Myocyte (in vitro differentiated cells): ENCODE measurements at places on chromosomes 5 and 9.

DNA sequence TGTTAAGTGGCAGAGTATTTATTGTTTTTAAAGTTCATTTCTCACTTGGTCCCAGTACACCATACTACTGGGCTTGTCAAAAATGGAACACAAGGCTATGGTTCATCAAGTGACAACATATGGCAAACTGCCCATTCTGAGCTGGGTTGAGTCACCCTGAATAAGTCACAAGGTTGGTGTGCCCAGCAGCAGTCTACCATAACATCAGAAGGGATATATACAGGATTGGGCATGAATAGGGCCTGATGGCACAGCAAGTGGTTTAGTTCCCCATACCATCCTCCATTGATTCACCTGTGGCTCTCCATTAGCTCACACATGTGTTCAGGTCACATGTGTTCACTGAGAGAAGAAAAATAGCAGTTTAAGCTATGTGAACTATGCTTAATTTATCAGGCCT is 249.8 kb upstream of the PRDM9 start:
- no peak for DNase-seq

DNA sequence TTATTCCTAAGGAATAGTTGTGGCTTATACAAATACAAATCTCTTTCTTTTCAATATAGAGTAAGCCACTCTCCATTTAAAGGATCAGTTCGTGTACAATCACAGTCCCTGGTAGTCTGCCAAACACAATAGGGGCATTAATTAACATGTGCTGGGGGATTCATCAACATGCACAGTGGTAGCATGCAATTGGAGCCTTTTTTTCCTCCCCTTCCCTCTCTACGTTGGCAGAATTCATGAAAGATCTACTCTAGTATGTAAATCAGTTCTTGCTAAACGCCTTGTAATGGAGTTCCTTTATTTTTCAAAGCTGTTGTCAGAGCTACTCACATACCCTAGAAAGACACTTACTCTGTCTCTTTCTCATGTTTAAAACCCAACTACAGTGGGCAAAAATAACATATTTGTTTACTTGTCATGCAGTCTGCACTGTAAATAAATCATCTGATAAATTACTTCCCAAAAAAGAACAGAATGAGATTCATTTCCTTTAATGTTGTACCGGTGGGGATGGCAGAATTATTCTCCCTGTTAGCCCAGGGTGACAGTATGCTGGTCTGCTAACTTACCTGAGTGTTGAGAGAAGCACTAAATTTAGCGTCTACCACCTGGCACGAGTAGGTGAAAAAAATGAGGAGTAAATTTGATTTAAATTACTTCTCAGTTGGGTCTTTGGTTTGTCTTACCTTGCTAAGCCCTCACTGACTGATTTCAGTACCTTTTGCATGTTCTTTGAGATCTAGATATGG is 341.5 kb upstream of the CCNH start:
- DNase-seq: no peak

DNA sequence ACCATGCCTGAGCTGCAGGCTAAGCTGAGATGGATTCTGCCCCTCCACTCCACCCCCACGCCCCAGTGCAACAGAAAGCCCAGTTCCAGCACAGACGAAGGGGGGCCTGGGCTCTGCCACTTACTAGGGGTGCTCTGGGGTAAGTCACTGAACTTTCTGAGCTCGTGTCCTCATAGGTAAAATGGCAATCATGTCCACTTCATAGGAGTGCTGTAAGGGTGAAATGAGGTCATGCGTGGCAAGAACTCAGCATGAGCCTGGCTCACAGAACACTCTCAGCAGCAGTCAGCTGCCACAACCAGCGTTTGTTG is 8.4 kb upstream of the PSD2 start:
- DNase-seq: no peak

- DNase-seq: peak; percentile 6
These were observed 263.2 kb downstream of the KCTD16 start for GRCh38 chr5:144433893-144434292.

- peak; percentile 59 for DNase-seq
These were observed 56.7 kb downstream of the PCDH1 start for GRCh38 chr5:141821430-141821925.

DNA sequence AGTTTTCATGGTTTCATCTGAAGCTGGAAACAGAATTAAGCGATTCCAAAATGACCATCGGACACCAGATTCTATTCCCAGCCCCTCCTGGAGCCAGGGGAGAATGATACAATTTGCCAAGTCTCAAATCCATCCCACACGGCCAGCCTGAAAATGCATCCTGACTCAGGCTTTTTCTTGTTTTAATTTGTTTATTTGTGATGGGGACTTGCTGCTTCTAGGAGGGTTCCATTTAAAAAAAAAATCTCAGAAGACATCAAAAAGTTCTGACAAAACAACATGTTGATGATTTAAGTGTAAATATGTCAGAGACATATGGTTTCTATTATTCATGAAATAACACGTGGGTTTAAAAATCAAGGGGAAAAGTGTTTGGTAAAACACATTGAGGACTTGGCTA is 173.2 kb downstream of the GAS1 start:
- no peak for DNase-seq

GRCh38 chr9:6842584-6842947 is 84.8 kb downstream of the KDM4C start:
- peak; percentile 42 for DNase-seq

GRCh38 chr9:120937127-120937526 is 10.5 kb upstream of the TRAF1 start:
- DNase-seq: no peak

DNA sequence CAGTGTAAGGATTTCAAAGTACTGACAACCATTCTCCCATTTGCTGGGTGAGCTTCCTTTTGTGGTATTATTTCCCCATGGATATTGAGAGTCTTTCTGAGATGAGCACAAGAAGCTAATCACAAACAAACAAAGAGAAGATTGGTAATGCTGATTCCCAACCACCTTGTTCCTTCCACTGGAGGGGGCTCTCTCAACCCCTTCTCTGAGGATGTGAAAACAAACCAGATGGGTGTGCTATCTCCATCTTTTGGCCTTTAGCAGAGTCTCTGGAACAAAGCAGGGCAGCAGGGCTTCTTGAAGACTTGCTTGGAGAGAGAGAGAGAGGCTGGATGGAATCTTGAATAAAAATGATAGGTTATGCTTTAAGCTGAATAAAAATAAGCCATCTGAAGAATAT is 576.7 kb upstream of the ZNF462 start:
- DNase-seq: peak; percentile 1

GRCh38 chr5:97838214-97838613 is 655.2 kb upstream of the RIOK2 start:
- DNase-seq: peak; percentile 93

DNA sequence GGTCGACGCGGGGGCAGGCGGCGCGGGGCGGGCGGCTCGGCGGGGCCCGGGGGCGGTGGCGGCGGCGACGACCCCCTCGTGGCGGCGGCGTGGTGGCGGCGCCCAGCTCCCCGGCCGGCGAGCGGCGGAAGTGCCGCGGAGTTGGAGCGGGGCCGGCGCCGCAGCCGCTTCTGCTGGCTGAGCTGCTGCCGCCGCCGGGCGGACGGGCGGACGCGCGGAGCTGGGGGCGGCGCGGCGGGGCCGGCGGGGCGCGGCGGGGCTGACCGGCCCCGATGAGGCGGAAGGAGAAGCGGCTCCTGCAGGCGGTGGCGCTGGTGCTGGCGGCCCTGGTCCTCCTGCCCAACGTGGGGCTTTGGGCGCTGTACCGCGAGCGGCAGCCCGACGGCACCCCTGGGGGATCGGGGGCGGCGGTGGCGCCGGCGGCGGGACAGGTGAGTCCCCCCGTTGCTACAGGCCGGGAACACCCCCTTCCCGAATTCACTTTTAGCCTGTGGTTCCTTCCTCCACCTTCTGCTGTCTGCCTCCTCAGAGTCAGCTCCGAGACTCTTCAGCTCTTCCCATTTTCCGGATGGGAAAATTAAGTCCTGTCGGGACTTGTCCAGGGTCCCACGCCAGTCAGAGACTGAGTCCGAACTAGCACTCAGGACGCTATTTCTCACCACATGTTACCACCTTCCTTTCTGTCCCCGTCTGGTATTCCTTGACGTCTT is at the start of gene GALNT10:
Gene GALNT10 (plus strand): TSS at position 139 of the 710 bp plus-strand sequence. CDS start 134 bp downstream, at position 273.
- DNase-seq: peak; percentile 69

DNA sequence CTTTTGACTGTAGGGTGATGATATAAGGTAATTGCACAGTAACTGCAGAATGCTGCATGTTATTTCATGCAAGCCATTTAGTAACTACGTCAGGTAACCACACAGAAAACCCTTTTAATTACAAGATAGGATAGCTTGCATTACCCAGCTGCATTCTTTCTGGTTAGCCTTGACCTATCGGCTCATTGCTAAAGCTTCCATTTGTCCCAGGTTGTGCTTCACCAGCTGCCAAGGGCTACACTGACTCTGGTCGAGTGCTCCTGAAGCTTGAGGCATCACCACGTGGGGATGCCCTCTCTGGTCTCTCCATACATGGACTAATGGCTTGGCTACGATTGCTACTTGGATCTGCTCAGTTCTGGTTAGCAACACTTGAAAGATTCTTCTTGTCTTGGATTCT is 81.1 kb upstream of the SLC12A2 start:
- DNase-seq: no peak

DNA sequence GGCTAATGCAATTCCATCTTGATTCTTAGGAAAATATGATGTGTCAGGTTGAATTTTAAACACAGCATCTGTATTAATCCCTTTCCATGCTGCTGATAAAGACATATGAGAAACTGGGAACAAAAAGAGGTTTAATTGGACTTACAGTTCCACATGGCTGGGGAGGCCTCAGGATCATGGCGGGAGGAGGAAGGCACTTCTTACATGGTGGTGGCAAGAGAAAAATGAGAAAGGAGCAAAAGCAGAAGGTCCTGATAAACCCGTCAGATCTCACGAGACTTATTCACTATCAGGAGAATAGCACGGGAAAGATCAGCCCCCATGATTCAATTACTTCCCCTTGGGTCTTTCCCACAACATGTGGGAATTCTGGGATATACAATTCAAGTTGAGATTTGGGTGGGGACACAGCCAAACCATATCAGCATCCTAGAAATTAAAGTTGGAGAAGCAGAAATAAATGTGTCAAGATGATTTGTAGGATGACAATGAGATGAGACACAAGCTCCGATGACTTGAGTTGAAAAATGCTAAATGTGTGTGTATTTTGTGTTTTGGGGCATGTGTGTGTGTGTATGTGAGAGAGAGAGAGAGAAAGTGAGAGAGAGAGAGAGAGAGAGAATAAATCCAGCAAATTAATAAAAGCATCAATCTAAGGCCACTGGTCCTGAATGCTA is 48.5 kb upstream of the ANKRD55 start:
- DNase-seq: no peak

DNA sequence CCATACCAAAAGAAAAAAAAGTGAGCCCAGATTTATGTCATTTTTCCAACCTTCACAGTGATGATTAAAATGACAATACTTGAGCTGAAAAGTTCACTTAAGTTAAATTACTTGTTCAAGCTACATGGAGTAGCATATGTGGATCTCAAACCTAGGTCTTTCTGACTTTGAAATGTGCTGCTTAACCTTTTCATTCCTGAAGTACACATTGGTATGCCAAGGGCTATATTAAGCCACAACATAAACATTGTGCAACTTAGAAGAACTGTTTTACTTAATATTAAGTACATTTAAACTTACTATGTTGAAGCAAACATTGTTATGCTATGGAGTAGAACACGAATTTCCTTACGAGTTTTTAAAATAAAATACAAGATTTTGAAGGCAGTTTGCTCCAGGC is 105.0 kb downstream of the GIN1 start:
- no peak for DNase-seq

DNA sequence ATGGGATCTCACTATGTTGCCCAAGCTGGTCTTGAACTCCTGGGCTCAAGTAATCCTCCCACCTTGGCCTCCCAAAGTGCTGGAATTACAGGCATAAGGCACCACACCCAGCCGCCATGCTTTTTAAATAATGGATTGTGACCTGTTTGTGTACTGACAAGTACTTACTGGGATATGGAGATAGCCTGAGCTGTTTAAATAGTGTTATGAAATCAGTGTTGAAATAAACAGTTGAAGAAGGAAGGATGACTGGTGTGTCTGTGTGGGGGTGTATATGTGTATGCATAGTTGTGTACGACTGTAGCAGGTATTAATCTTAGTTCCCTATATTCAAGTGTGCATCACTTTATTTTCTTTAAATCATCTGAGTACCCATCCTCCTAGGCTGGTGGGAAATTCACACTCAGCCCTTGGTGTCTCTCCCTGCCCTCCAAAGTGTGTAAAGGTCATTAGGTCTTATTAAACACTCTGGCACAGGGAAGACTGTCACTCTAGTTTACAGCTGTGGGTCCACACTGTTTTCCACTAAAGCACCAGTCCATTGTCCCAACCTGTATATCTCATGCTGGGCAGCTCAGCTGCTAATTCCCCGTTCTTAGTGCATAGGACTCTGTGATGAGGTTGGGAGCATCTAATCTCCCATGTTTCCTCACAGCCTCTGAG is 91.0 kb downstream of the SNX18 start:
- no peak for DNase-seq

DNA sequence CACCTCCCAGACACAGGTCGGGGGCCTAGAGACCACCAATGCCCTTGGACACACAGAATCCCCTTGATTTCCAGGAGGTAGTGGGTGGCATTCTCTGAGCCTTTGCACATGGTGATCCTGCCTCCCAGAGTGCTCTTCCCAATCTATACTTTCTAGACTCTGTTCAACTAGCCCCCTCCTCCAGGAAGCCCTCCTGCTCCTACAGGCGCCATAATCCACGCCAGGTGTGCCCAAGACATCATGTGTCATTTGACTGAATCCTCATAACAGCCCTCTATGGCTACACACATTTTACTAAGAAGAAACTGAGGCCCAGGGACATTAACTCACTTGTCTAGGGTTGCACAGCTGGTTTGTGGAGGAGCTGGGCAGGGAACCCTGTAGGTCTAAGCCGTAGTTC is 7.1 kb downstream of the BBLN start:
- DNase-seq: no peak

DNA sequence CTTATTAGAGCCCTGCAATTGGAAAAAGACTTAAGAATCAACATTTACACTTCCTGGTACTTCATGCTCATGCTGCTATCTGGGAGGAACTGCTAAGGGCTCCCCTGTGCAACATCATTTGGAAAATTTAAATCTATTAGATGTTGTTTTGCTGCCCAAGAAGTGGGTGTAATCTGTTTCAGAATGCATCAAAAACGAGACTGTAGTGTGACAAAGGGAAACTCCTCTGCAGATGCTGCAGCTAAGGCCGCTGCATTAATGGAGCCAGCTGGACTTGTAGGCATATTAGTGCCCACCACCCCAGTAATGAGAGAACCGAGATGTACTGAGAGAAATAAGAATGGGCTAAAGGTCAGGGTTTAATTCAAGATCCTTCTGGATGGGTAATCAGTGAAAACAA is 11.1 kb upstream of the PAIP1 start:
- DNase-seq: no peak

- peak; percentile 40 for DNase-seq
These were observed 56.0 kb upstream of the FAM174A start for GRCh38 chr5:100479079-100479688.

- no peak for DNase-seq
These were observed 85.4 kb upstream of the PRRC1 start for GRCh38 chr5:127431977-127432585.

DNA sequence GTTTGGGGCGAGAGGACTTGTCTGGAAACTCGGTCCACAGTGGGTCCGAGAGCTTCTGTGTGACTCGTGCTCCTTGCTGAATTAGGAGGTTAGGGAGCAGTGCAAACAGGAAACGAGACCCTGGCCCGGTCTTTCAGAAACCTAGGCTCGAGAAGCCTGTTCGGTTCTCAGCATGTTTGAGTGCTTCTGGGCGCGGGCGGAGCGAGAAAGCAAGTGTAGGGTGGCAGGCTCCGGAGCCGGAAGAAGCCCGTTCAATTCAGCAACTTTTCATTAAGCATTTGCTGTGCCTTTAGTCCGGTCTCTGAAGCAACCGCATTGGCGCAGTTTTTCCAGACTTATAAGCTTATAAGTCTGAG is 547 bp downstream of the CLTA start:
- no peak for DNase-seq

- DNase-seq: no peak
These were observed 229.9 kb downstream of the DOCK8 start for GRCh38 chr9:444528-444927.
